Stromal cell of bone marrow (primary cell): ENCODE measurements at places on chromosomes 11 and 22.

- DNase-seq: peak; percentile 25
Observed at GRCh38 chr11:93236741-93237675, 39.2 kb upstream of the SLC36A4 start.

DNA sequence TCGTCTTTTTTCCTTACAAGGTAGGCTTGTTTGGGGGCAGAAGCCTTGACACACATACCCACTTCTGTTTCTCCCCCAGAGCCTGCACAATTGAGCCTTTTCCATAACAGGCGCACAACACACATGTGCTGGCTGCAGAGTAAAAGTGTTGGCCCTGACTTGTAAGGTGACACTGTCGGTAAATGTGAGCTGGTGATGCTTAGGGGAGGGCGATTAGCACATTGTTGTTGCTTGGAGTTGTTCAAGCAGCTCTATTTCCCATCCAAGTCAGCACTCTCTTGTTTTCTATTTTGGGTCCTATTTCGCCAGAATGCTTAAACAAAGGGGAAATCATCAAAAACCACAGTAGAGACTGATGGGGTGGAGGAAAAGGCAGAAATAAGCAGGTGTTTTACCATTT, 51.9 kb upstream of the PTPRJ start:
- no peak for DNase-seq

DNA sequence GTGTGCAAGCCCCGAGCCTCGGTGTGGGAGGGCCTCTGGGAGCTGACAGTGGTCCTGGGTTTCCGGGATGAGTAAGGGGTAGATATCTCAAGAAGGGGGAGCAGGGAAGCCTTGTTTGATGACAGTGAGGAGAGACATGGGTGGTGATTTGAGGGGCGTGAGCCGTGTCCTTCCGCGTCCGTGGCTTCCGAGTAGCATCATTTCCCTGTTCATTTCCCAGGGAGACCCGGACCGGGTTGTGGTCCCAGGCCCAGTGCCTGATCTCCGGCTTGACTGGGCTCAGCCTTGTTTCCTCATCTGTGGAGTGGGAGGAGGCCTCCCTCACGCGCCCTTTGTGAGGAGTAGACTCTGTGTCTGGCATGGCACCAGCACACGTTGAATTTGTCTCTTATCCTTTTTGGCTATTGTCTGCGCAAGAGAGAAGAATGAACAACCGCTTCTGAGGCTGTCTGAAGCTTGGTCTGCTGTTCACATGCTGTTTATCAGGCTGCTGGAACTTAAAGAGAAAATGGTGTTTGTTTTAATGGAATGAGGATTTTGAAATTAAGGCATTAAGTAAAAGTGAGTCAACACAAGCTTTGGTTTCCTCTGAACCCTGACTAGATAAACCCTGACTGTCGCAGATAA, 348.5 kb downstream of the TBC1D22A start:
- DNase-seq: no peak

- DNase-seq: no peak
Observed at GRCh38 chr11:67503119-67504004, 1.8 kb downstream of the PITPNM1 start.
